ENCODE measurements at places on chromosomes 11 and 22.

- DNase-seq, result no peak
Observed at GRCh38 chr11:127039591-127039990, 39.0 kb upstream of the KIRREL3 start.

GRCh38 chr11:128575961-128576350 is 11.4 kb downstream of the ETS1 start:
- no peak for DNase-seq

GRCh38 chr11:76889411-76889975 is 28.8 kb downstream of the ACER3 start:
- DNase-seq, result no peak

GRCh38 chr11:610146-610801 is 5.5 kb downstream of the IRF7 start:
- no peak for DNase-seq

GRCh38 chr11:75524665-75525432 is 892 bp downstream of the GDPD5 start:
- DNase-seq, result no peak

- DNase-seq, result no peak
Observed at GRCh38 chr11:3200388-3201111, 18.1 kb downstream of the MRGPRG start.

GRCh38 chr22:40414311-40414710 is 43.9 kb downstream of the SGSM3 start:
- no peak for DNase-seq

GRCh38 chr11:34104680-34105078 is 750 bp upstream of the NAT10 start:
- DNase-seq, result no peak

DNA sequence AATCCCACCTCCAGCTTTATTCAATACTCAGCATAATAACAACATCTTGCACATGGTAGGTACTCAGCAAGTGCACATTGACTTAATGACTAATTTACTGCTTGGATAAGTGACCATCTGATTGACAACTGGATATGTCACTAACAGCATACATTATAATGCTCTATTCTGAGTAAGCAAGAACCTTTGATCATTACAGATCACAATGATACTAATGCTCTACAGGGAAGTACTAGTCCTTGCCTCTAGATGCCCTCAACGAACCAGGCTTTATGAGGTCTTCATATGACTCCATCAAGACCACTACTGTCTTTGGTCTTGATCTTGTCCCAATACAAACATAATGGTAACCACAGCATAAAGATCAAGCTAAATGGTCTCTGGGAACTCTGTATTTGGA is 167.6 kb upstream of the MTMR2 start:
- DNase-seq, result no peak

- DNase-seq, result no peak
Observed at GRCh38 chr11:67632982-67633755, 3.4 kb upstream of the NUDT8 start.
